ENCODE measurements at places on chromosomes 5 and 9.

GRCh38 chr9:76573905-76574760 lies 115.2 kb downstream of the GCNT1 start:
- no peak for DNase-seq

- DNase-seq = no peak
Observed at GRCh38 chr5:173234129-173234790, 746 bp downstream of the NKX2-5 start.

DNA sequence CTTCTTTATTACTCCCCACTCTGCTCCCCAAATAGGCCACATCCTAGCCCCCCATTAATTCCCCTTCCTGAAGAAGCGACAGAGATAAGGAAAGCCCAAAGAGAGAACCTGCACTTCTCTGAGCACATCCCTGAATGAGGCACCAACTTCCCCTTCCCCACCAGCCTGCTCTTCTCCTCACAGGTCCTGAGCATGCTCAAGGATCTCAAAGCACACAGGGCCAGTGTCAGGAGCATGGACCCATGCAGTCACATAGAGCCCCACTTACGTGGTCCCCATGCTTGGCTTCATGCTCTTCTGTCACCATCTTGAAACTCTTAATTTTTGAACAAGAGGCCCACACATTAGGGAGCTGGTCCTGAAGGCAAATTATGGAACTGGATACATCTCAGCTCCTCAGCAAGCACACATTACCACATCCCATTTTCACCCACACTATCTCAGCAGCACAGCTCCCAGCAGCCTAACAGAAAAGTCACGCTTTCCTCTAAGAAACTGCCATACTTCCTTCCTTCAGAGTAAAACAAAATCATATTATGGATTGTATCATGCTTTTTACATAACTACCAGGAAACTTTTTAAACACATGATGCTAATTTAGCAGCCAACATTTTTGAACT lies 99.8 kb downstream of the NFIB start:
- no peak for DNase-seq

DNA sequence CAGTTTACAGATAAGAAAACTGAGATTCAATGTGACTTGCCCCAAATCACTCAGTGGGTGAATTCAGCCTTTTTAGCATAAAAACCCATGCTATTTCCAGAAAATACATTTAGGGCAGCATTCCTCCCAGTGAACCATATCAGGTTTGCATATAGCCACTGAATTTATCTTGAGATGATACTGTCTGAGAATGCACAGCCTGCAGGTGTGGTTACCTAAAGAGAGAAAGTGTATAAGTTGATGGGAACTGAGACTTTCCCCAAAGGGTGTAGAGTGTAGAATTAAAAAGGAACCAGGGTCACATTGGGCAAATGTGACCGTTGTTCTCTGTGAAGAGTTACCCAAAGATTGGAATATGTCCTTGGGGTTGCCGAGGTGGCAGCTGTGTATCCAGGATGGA lies 100.0 kb upstream of the PIK3R1 start:
- DNase-seq = no peak

- DNase-seq = no peak
Observed at GRCh38 chr5:55372130-55372925, 64.5 kb downstream of the MTREX start.

- DNase-seq = peak; percentile 18
Observed at GRCh38 chr9:73219985-73220626, 68.4 kb downstream of the ANXA1 start.

- no peak for DNase-seq
Observed at GRCh38 chr9:22134390-22134789, 125.3 kb upstream of the CDKN2B start.

- DNase-seq = no peak
Observed at GRCh38 chr5:179698935-179699615, at the start of gene CANX. TSS of gene CANX (plus strand) at chr5:179698967. CDS start at chr5:179705682, 6,715 bp downstream.

DNA sequence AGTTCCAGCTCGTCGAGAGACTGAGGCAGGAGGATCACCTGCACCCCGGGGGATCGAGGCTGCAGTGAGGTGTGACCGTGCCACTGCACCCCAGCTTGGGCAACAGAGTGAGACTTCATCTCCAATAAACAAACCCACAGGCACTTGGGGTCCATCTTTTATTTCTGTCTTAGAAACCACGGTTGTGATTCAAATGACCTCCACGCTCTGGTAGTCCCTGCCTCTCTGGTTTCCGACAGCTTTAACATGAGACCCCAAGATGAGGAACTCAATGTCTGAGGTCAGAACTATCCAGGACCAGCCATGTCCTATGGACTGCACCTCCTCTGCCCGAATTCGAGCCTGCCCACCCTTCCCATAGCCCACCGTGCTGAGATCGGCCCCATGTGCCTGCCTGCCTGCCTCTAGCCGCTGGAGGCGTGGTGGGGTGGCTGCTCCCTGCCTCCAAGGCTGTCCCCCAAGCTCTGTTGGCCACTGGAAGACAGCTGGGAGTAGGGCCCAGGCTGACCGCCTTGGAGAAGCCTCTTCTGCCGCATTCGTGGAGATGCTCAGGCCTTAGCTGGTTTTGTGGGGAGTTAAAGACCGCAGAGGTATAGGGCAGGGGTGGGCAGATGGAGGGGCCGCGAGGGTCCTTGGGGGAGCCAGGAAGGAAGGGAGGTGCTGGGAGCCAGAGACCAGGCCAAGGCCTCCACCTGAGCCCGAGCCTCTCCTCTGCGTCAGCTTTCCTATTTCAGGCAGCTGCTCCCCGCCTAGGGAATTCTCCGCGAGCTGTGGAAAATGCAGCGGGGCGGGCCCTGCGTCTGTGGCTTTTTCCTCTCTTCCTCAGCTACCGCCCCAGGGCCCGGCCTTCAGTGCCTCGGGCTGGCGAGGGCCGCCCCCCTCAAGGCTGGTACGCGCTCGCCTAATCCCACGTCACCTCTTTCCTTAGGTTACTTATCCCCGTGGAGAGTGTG lies 6.9 kb upstream of the WDR5 start:
- DNase-seq = no peak

GRCh38 chr5:154708846-154709245 lies 46.3 kb upstream of the LARP1 start:
- no peak for DNase-seq

DNA sequence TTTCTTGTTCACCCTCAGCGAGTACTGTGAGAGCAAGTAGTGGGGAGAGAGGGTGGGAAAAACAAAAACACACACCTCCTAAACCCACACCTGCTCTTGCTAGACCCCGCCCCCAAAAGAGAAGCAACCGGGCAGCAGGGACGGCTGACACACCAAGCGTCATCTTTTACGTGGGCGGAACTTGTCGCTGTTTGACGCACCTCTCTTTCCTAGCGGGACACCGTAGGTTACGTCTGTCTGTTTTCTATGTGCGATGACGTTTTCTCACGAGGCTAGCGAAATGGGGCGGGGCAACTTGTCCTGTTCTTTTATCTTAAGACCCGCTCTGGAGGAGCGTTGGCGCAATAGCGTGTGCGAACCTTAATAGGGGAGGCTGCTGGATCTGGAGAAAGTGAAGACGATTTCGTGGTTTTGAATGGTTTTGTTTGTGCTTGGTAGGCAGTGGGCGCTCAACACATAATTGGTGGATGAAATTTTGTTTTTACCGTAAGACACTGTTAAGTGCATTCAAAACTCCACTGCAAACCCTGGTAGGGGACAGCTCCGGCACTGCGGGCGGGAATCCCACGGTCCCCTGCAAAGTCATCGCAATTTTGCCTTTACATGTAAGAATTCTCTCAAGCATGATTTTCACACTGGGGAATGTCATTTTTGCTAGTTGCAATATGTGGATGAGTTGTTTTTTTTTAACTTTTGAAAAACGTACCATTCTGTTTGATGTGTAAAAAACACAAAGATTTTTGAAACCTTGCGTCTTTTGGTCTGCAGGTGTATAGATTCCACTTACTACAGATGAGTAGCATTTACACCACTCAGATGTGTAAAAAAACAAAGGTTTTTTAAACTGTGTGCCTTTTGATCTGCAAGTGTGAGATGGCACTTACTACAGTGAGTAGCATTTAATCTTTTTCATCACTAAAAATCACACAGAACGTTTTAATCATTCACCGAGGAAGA lies 631 bp upstream of the C9orf72 start:
- peak; percentile 100 for DNase-seq

- DNase-seq = no peak
Observed at GRCh38 chr9:114851306-114851705, 45.5 kb upstream of the TNFSF15 start.

GRCh38 chr5:136020001-136020382 lies 8.8 kb upstream of the TGFBI start:
- no peak for DNase-seq

DNA sequence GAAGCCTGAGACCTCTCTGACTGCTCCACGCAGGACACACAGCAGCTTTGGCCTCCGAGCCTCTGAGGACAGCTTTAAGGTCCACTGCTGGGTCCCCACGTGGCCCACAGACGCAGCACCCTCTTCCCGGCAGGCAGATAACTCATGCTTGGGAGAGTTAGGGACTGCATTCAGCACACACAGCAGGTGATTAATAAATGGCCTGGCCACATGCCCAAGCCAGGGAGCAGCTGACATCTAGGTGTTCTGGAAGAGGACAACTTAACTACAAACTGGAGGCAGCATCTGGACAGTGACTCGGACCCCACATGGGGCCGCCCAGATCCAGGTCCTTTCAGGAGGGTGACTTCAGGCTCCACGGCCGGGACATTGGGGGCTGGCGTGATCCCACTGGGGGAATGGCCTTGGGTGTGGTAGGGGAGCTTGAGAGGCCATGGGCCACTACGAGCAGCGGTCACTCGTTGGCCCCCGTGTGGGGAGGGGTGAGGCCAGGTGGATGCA lies 11.3 kb downstream of the NINJ1 start:
- DNase-seq = no peak

DNA sequence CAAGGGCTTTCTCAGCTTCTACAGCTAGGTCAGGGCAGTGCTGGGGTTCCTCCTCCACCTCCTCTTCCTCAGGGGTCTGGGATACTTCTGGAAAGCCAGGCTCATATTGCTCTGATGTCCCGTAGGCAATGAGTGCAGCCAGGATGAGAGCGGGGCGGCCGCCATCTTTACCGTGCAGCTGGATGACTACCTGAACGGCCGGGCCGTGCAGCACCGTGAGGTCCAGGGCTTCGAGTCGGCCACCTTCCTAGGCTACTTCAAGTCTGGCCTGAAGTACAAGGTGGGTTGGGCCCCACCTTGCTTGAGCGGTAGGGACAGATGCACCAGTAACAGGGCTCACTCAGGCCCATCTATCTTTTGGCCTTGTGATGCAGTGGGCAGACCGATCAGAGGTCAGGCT lies 34.8 kb downstream of the GSN start:
- no peak for DNase-seq

DNA sequence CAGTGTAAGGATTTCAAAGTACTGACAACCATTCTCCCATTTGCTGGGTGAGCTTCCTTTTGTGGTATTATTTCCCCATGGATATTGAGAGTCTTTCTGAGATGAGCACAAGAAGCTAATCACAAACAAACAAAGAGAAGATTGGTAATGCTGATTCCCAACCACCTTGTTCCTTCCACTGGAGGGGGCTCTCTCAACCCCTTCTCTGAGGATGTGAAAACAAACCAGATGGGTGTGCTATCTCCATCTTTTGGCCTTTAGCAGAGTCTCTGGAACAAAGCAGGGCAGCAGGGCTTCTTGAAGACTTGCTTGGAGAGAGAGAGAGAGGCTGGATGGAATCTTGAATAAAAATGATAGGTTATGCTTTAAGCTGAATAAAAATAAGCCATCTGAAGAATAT lies 576.7 kb upstream of the ZNF462 start:
- no peak for DNase-seq

DNA sequence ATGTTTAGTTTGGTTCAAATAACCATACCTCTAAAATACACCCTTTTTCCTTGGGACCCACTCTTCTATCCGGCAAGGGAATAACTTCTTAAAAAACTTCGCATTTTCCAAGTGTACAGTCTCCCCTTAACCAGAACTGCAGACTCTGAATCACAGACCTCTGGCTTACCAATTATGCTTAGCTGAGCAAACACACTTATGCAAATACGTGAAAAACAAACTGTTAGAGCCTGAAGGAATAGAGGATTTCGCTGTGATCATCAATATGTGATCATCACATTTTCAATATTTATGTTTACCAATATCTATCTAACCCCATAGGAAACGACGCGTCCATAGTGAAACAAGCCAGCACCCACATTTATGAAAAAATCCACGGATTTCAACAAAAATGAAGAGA lies 1.3 kb downstream of the LPAR1 start:
- DNase-seq = no peak

DNA sequence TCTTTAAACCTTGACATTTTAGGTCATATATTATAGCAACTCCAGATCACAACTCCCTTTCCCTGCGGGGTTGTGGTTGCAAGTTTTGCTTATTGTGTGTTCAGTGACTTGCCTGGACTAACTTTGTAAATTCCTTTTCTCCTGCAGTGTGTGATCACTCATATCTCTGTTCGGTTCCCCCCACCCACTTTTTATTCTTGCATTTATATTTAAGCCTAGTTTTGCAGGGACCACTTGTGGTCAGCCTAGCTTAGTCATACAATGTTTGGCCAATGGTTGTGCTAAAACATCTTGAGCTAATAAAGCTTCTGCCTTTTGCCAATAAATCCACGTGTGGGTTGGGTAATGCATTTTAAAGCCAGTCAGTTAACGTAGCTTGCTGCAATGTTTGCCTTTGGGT lies 146.5 kb upstream of the IRX4 start:
- DNase-seq = no peak

DNA sequence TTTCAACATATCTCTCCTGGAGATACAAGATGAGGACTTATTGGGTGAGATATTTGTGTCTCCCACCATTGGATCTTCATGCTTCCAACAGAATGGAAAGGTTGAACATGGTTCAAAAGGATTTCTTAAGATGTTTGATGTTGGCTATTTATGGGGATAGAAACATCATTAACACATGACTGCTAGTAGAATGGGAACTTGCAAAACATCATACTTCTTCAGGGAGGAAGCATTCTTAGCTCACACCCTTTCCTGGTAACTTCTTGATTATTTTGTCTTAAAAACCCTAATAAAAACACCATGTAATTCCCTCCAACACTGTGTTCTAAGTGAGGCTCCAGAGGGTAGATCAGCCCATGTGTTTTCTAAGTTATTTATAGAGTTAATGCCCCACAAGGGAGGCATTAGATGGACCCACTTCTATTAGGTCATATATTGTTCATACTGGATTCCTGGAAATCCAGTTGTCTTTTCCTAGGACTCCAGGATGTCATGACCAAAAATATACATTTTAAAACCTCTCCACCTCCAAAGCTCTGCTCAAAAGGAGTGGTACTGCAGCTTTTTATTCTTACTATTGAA lies 95.8 kb downstream of the FOXD1 start:
- DNase-seq = no peak

DNA sequence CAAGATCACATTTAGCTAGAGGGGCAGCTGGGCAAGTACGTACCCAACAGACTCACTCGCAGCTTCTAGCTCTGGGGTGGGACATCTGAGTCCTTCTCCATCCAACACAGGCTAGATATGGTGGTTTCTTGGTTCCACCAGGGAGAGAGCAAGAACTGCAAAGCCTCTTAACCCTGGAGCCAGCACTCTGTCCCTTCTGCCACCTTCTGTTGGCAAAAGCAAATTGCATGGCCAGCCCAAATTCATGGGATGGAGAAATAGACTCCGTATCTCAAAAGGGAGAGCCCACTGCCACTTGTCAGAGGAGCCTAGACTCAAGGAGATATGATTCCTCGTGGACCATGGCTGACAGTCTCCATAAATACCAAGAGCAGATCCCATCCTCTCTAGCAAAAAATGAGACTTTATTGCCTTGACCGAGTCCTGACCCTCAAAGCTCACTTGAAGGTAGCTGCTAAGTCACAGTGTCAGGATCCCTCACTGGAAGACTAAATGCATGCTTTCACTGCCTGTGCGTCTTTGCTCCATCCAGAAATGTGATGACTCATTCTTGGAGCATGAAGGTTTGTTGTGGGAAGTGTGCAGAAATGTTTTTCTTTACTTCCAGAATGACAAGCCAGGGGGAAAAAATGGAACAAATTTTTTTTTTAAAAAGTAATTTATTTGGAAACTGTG lies 28.8 kb upstream of the ROR2 start:
- peak; percentile 56 for DNase-seq

GRCh38 chr5:87899721-87900131 lies 368.9 kb downstream of the TMEM161B start:
- no peak for DNase-seq

All from erythroblast (primary cell).